ENCODE measurements at places on chromosomes 16 and 17. TPM values are rescaled to one million over a fixed set of nuclear protein-coding genes. Genes with fewer than 3 reads are reported as not detected.

The KRT33A gene
- total RNA-seq, result not detected

The GCGR gene
- total RNA-seq, result 0.46 TPM

The MEOX1 gene
- not detected for total RNA-seq

The PRDM7 gene
- 0.02 TPM for total RNA-seq

The ASB16 gene
- total RNA-seq, result 0.07 TPM

The STAT5B gene
- 27.3 TPM for total RNA-seq

The NOTUM gene
- 0.33 TPM for total RNA-seq

The KRTAP16-1 gene
- total RNA-seq, result not detected

The HASPIN gene
- total RNA-seq, result 12.3 TPM

The TNFRSF17 gene
- total RNA-seq, result not detected

The NPB gene
- 0.49 TPM for total RNA-seq

The PIRT gene
- total RNA-seq, result not detected

The GAS2L2 gene
- 0.08 TPM for total RNA-seq

The C16orf96 gene
- 0.02 TPM for total RNA-seq

The GPS1 gene
- 148 TPM for total RNA-seq

The TBC1D3I gene
- total RNA-seq, result 0.21 TPM

The ST3GAL2 gene
- 19.5 TPM for total RNA-seq

The KRT24 gene
- total RNA-seq, result not detected

The CCDC154 gene
- 0.18 TPM for total RNA-seq

The SLC2A4 gene
- 0.35 TPM for total RNA-seq

The EXOC3L1 gene
- 0.20 TPM for total RNA-seq
